ENCODE measurements at places on chromosomes 4 and X.

DNA sequence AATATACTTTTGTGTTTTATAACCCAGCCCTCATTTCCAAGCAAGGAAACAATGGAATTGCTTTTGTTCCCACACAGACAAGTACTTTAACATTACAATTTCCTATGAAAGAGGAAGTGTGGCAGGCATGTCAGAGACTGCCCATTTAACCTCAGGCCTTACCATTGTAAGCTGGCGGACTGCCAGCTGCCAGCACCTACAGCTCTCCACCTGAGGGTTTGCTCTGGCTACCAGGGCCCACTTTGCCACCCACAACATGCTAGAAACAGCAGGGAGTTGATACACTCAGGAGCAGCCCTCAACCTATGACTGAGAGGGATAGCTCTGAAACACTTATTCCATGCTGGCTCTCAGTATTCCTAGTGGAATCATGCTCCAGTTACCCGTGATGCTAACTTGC, 152.3 kb upstream of the PRDX4 start:
- DNase-seq, result no peak

DNA sequence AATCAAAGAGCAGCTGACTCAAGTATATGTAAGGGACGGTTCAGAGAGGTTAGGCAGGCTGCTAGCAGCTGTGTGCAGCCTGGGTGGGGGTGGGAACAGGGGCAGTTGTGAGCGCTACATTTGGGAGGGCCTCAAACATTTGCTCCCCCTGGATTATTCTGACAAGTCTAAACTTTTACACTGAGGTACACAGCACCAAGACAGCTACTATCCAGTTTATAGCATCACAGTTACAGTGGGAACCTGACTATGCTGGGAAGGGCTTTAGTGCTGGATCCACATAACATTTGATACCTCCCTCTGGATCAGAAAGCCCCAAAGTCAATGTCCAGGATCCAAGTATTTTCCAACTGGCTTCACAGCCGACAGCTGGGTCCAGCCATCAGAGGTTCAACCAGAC, 55.8 kb upstream of the GIMD1 start:
- DNase-seq, result no peak

DNA sequence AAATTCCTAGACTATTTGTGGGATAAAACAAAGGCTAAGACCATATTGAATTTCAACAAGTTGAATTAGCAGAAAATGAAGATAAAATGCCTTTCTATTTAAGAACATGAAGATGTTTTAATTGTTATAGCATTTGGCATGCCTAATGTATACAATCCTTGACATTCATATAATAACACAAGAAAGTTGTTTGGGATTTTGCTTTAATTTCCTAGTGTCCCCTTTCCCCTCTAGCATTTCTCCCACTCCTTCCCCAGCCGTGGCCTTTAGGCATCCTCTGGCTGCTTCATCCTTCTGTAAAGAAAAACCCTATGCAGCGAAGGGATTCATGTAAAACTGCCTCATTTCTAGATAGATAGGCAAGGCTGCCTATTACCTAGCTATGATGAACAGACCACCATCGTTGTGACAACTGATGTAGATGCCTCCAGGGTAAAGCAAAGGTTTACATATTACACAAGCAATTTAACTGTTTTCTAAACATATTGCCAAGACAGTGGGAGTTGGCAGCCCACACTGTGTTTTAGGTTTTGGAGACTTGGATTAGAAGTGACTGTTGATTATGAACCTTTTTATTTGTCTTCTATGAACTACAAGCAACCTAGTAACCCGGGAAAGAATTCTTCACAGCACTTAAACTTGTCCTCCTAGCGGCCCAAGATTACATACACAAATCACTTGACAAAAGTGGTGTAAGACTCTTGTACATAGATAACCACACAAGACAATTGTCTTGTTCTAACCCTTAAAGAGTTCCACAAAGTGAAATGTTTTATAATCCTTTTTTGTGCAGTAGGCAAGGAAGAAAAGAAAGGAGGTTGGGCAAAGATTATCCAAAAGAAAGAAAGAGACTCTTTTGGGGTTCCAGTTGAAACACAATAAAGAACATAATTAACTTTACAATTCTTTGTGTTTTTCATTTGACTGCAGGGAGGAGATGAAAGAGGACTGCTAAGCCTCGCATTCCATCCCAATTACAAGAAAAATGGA, 59.9 kb downstream of the HHIP start:
- DNase-seq, result no peak

DNA sequence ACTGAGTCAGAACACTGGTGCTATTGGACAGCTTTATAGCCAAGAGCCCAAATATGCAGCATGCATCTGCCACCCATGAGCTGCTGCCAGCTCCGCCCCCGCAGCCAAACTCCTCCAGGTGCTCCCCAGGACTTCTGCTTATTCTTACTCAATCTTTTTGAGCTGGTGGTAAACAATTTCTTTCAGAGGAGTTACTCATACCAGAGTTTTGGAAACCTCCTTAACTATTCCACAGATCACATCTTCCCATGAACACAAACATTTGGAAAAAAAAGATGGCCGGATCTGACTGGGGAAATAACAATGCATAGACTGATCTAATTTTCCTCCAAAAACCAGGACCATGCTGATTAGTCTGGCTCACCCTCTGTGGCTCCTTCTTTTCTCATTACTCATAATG, 399.9 kb downstream of the GPM6A start:
- peak; percentile 50 for DNase-seq

DNA sequence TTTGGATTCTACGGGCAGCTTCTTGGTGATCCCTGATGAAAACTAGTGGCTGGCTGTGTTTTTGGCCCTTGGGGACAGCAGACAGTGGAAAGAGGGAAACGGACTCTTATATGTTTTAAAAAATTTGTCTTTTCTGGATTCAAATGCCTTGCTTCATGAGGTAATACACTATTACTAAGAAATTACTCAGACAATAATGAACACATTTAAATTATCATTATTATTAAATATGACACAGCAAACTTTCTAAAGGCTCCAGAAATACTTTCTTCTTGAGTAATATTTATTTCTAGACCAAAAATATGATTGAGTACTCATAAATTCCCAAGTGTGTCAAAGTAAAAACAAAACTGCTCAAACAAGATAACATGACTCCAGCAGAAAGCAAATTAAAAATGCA, 520.7 kb upstream of the AADAT start:
- DNase-seq, result peak; percentile 16

DNA sequence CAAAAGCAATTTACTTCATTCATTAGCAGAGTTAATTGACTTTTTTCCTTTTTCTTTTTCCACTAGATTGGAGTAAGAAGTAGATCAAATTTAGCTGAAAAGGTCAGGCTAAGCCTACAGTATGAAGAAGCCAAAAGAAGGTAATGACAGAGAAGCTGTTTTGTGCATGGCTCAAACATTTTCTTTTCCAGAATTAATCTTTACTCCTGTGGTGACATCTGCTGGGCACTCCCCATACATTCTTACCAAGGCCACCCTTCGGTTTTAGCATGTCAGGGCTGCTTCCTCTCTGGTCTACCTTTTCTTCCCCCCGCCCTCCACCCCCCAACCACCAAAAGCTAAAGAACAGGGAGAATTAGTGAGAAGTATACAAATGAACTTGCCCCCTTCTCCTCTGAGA, 70.2 kb downstream of the CLDN22 start:
- DNase-seq, result peak; percentile 61

DNA sequence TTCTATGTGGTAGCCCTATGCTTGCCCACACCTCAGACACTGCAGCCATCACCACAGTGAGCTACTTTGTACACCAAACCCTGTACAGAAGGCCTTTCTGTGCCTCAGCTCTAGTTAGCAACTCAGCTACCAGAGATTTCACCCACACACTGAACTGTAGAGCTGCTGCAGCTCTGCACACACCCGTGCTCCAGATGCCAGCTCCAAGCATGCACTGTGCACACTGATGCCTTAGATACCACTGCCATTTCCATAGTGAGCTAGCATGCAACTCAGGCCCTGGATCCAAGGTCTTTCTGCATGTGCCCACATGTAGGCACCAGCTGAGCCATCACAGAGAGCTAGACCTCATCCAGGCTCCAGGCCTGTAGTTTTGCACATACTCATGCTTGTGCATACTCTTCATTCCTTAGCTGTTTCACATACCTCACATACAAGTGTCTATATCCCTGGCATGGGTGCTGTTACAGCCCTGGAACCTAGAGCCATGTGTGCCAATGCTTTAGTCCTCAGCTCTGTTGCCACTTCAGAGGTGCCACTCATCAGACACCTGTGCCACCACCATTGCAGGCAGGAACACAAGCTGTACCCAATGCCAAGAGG, 423.5 kb upstream of the NDST3 start:
- no peak for DNase-seq

GRCh38 chrX:37684973-37685372, 618 bp upstream of the XK start:
- DNase-seq, result no peak

DNA sequence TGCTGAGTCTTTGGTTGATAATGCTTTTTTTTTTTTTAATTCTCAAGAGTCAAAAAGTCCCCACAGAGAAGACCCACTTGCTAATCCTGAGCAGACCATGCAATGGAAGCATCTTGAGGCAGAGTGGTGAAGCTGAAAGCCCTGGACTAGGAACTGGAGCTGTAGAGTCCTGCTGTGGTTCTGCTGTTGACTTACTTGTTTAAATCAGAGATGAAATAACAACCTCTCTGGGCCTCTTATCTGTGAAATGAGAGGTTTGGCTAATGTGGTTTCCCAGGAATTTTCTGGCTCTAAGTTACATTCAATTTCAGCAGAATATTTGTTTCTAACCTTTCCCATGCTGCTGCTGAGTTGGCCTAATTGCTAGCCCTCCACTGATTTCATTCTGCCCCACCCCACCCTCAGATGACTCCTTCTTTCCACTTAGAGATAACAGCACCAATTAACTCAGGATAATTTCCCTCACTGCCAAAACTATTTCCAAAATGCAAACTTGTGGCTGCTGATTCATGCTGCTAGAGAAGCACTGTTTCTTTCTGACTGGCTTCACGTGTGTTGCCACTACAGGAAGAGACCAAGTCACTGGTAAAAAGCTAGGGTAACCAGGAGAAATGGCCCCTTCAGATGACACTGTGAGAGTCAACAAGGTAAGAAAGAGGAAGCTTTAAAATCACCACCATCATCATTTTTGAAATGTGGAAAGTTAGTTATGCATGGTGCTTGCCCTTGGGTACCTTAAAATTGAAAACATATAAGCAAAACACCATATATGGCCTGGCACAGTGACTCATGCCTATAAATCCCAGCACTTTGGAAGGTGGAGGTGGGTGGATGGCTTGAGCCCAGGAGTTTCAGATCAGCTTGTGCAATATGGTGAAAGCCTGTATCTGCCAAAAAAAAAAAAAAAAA, 326.4 kb downstream of the DCHS2 start:
- DNase-seq, result peak; percentile 98

DNA sequence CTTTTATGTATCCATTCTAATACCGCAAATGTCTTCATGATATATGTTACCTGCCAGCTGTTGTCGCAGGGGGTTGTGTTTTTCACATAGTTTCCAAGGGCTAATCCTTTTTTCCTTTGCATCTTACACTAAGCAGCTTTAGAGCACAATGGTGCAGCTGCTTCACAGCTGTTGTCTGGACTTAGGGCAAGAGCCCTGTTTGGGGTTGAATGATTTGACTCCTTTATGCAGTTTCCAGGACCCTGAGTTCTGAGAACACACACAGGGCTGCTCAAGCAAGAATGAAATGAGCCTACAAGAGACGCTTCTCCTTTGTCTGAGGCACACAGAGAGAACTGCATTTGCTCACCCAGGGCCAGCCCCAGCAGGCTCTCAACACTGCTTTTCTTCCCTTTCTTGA, 20.2 kb downstream of the CCNG2 start:
- no peak for DNase-seq

GRCh38 chr4:185017964-185018772, at the start of gene HELT:
TSS of gene HELT (plus strand) at chr4:185018490. CDS start at chr4:185018929, 439 bp downstream.
- DNase-seq, result no peak

DNA sequence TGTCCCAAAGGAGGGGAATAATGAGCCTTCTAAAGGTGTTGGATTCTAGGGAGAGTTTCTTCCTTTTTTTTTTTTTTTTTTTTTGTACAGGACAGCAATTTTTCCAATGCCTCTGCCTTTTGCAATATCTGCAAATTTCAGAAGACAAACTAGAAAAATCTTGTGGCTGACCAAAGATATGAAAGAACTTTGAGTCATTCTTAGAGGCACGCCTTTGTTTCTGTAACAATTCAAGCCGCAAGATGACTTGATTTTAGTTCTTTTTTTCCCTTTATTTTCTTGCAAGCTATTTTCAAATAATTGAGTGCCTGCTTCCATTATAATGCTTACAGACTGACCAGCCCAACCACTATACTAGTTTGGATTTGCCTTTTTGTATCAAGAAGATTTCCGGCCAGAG, 47.6 kb upstream of the UXT start:
- peak; percentile 12 for DNase-seq

GRCh38 chrX:47482065-47482511, 934 bp downstream of the ZNF41 start:
- no peak for DNase-seq

- DNase-seq, result no peak
Measured at GRCh38 chr4:7686070-7686870, 251.5 kb upstream of the PSAPL1 start.

GRCh38 chrX:155767876-155768769, 113.0 kb upstream of the VAMP7 start:
- peak; percentile 57 for DNase-seq

DNA sequence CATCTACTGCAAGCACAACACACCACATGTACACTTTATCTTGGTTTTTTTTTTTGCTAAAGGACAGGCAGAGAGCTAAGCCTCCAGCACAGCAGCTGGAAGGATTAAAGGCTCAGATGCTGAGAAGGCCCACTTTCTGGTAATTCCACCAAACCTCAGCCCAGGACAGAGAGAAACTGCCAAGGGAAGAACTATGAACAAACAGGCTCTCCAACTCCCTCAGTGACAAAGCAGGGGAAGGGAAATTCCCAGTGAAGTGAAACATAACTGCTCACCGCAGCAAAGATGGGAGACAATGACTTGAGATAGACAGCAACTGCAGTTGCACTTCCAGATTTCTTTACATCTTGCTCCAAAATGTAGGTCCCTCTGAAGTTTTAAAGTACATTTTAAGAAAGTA, 4.8 kb downstream of the PROM1 start:
- no peak for DNase-seq

DNA sequence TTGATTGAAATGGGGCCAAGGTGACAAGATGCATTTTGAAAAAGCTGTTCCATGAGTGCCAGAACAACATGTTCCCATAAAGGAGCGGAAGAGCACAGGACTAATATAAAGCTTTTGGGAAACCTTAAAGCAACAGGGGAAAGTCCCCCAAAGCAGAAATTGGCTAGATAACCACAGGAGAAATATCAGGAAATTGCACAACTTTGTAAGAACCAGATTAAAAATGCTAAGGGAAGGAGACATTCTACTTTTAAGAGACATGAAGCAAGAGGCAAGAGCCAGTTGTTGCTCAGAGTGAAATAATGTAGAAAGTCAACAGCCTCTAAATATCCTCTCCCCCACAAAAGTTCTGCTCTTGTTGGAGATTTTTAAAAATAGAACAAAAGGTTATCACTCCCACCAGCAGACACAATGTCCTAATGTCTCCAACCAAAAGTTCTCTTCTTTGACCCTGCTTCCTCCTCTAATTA, 85.2 kb upstream of the LNX1 start:
- peak; percentile 76 for DNase-seq

DNA sequence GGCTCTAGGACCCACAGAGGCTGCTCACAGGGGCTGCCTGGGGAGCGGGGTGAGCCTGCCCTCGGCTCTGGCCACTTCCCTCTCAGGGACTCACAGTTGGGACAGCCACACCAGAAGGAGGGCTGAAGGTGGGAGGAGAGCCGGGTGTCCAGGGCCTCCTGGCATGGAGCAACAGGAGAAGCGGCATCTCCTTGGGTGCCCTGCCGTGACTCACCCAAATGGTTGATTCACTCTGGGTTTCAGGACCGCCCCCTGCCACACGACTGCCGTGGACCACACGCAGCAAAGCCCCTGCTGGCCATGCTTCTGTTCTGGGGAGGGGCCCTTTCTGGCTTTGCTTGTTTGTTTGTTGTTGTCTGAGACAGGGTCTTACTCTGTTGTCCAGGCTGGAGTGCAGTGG, 86.0 kb upstream of the AFAP1 start:
- no peak for DNase-seq
